ENCODE measurements at places on chromosomes 4 and X.
A peak's percentile ranks its signal among the peaks of the same experiment; 100 is the strongest.

DNA sequence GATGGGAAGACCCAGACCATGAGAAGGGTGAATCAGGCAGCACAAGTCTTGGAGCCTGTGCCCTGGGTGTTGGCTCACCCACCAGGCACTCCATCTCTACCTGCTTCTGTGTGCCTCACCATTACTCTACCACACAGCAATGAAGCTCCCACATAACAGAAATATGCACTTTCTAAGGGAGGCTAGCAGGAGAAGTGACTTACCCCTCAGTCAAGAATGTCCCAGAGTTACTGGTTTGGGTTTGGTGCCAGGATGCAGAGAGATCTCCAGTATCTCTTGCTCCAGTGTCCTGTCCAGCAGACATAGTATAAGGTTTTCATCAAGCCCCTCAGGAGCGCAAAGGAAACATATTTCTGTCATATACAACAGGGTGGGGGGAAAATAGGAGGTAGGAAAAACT lies 11.3 kb upstream of the RAB40A start:
- DNase-seq: no peak

GRCh38 chrX:134592303-134592702 lies 66.0 kb downstream of the PLAC1 start:
- DNase-seq: no peak

GRCh38 chrX:111328858-111329257 lies 58.6 kb upstream of the CAPN6 start:
- DNase-seq: no peak

GRCh38 chr4:173513651-173514050 lies 16.4 kb downstream of the HAND2 start:
- no peak for DNase-seq

DNA sequence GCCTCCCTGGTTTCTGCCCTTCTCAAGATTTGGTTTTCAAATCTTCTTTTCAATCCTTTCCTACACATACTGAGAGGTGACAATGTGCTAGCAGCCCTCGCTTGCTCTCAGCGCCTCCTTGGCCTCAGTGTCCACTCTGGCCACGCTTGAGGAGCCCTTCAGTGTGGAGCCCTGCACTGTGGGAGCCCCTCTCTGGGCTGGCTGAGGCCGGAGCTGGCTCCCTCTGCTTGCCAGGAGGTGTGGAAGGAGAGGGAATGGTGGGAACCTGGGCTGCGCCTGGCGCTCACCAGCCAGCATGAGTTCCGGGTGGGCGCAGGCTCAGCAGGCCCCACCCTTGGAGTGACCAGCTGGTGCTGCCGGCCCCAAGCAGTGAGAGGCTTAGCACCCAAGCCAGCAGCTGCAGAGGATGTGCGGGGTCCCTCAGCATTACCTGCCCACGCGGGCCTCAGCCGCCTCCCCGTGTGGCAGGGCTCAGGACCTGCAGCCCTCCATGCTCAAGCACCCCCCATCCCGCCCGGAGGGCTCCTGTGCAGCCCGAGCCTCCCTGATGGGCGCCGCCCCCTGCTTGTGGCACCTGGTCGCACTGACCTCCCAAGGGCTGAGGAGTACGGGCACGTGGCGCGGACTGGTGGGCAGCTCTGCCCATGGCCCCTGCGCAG lies 127.5 kb downstream of the COX7B2 start:
- no peak for DNase-seq

DNA sequence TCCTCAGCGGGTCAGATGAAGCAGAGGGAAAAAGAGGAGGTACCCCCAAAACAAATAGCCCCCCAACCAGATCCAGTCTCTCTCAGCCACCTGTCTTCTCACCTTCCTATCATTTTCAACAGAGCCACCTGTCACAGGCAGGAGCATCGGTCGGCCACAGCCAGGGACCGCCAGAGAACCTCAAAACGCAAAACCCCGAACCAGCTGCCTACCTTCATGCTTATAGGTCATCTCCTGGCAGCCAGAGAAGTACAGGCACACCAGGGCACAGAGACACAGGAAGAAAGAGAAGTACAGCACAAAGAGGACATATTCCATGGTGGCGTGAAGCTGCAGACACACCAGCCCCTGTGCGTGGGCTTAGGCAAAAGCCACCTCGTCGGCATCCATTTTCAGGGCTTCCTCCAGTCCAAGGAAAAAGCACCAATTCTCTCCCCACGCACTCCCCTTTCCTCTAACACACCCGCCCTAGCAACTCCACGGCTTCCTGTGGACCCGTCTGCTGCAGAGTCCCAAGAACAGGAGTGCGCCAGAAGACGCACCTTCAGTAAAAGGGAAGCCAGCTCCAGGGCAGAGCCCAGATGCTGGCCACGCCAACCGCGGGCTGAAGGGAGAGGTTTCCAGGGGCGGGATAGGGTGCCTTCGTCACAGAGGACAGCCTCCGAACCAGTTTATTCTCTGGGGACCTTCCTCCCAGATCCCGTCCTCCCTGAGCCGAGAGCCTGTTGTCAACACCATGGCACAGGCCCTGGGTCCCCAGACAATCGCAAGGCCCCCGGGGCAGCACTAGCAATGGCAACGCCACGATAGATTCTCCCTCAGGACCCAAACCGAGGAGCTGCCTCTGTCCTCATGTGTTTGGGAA lies 51.8 kb upstream of the C4orf50 start:
- no peak for DNase-seq

- no peak for DNase-seq
Measured at GRCh38 chr4:70315928-70316327, 18.9 kb upstream of the CABS1 start.

GRCh38 chrX:71998836-71999509 lies 88.3 kb downstream of the NHSL2 start:
- DNase-seq: no peak

- DNase-seq: no peak
Measured at GRCh38 chr4:133390198-133390855, 241.2 kb downstream of the PCDH10 start.

- peak; percentile 33 for DNase-seq
Measured at GRCh38 chr4:74793757-74794381, 454 bp downstream of the BTC start.

GRCh38 chrX:14095702-14096101 lies 66.0 kb upstream of the GEMIN8 start:
- no peak for DNase-seq

GRCh38 chr4:90246816-90247215 lies 119.6 kb downstream of the CCSER1 start:
- no peak for DNase-seq

GRCh38 chr4:81905971-81906370 lies 434.3 kb upstream of the RASGEF1B start:
- no peak for DNase-seq
